ENCODE measurements at places on chromosomes 6 and 20. TPM values are rescaled to one million over a fixed set of nuclear protein-coding genes. Genes with fewer than 3 reads are reported as not detected.

DNA sequence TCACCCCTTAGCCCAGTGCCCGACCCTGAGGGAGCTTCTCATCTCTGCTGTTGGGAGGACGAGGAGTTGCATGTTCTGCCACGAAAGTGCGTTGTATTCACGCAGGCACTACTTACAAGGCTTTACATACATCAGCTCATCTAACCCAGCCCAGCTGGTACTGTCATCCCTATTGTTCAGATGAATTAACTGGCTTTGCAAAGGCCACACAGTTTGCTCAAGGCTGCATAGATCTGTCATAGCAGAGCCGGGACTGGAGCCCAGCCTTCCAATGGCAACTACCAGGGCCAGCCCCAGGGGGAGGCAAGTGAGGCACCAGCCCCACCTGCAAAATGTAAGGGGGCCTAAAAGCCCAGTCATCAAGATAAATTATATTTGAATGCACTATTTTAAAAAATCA is 257.6 kb downstream of the NFATC2 start:
- H3K27me3 ChIP-seq = no peaks in the 10 kb centered on the region
- no peak overlapping the region for H3K4me3 ChIP-seq
- no peaks in the 10 kb centered on the region for H3K4me1 ChIP-seq
- DNase-seq = no peak

GRCh38 chr20:54806462-54806861 is 331.1 kb downstream of the DOK5 start:
- DNase-seq = no peak
- H3K4me1 ChIP-seq = no peaks in the 10 kb centered on the region
- H3K27me3 ChIP-seq = no peaks in the 10 kb centered on the region
- H3K27ac ChIP-seq = no peak overlapping the region
- no peaks in the 10 kb centered on the region for H3K36me3 ChIP-seq
- H3K4me3 ChIP-seq = no peak overlapping the region

DNA sequence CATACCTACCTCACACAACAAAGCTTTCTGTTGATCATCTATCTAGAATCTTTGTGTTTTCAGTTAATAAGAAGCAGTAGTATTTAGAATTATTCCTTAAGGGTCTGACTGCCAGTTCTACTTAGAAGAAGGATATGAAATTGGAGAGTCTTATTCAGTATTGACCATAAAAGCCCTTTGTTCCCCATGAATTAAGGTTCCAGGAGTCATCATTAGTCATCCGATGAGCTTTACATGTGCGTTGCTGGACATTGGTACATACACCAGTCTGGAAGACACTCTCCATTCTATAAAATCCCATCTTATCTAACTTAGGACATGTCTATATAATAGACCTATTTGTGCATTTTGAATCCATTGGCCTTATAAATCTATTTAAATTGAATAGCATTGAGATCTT is 34.4 kb upstream of the RNF217 start:
- H3K36me3 ChIP-seq = no peaks in the 10 kb centered on the region
- H3K27me3 ChIP-seq = no peaks in the 10 kb centered on the region
- H3K4me1 ChIP-seq = no peaks in the 10 kb centered on the region
- no peak overlapping the region for H3K27ac ChIP-seq
- no peak overlapping the region for H3K4me3 ChIP-seq

GRCh38 chr6:135073756-135074393 is 19.3 kb upstream of the HBS1L start:
- DNase-seq = no peak
- no peaks in the 10 kb centered on the region for H3K27me3 ChIP-seq
- H3K36me3 ChIP-seq = no peaks in the 10 kb centered on the region
- no peaks in the 10 kb centered on the region for H3K4me1 ChIP-seq
- H3K4me3 ChIP-seq = no peak overlapping the region

DNA sequence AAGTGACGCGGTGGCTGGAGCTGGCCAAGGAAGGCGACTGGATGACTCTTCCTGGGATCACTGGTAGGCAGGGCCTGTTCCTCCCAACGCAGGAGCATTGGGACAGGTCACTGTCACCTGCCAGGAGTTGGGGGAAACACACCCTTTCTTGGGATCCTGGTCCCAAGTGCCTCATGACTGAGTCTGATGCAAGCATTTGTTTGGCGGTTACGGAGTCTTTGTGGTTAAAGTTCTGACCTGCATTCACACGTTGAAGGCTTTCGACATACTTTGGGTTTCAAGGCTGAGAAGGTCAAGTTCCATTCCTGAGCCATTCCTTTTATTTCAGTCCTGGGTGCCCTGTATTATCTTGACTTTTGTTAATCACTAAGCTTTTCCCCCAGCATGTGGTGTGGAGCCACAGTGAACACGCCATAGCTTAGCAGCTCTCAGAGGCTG is 6.0 kb downstream of the PNLDC1 start:
- no peak overlapping the region for H3K4me3 ChIP-seq
- no peaks in the 10 kb centered on the region for H3K27me3 ChIP-seq
- no peak for DNase-seq
- no peaks in the 10 kb centered on the region for H3K36me3 ChIP-seq
- H3K27ac ChIP-seq = no peak overlapping the region

Gene TINAG
- total RNA-seq = not detected

All from upper lobe of left lung (tissue), 6 donors.